Activated CD4-positive, CD25-positive, alpha-beta regulatory T cell treated with anti-CD3 and anti-CD28 coated beads, Interleukin-2, amount 50 U/mL, for 24 hours (primary cell): ENCODE measurements at places on chromosomes 11 and 22.

DNA sequence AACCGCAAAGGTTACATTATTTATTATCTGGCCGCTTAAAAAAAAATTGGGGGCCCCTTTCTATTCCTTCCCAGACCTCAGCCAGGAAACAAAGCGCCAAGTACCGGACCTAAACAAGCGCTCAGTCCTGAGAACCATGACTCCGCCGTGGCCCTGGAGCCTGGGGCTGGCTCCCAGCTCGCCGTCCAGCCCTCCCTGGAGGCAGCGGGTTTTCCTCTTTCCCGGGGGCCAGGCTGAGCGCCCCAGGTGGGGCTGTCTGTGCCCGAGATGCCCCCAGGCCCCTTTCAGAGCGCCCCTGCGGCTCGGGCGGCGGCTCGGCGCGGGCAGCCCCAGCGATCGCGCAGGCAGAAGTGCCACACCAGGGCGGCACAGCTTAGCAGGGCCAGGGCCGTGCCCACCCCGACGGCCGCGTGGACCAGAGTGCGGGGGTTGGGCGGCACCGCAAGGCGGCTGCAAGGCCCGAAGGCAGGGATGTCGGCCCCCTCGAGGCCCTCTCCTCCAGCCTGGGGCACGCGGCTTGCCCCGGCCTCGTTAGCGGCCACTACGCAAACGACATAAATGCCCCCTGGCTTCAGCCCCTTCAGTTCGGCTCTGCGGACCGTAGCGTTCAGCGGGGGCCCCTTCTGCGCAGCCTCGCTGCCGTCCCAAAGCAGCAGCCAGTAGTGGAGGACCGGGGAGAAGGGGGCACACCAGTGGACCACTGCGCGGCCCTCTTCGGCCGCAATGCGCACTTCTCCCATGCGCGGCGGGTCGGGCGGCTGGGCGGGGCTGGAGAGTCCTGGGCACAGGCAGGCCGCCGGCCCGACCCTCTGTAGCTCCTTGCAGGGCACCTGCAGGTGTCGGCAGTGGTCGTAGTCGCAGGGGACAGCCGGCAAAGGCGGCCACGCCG is 1.6 kb downstream of the LRRN4CL start:
- no peak for ATAC-seq

GRCh38 chr11:117457031-117457785 is 129.6 kb downstream of the CEP164 start:
- ATAC-seq: no peak

- ATAC-seq: no peak
Observed at GRCh38 chr11:115845872-115846271, 341.7 kb upstream of the CADM1 start.

GRCh38 chr22:26367402-26368245 is 61.4 kb upstream of the ASPHD2 start:
- peak; percentile 53 for ATAC-seq

- no peak for ATAC-seq
Observed at GRCh38 chr11:304915-305843, 2.4 kb upstream of the IFITM2 start.

DNA sequence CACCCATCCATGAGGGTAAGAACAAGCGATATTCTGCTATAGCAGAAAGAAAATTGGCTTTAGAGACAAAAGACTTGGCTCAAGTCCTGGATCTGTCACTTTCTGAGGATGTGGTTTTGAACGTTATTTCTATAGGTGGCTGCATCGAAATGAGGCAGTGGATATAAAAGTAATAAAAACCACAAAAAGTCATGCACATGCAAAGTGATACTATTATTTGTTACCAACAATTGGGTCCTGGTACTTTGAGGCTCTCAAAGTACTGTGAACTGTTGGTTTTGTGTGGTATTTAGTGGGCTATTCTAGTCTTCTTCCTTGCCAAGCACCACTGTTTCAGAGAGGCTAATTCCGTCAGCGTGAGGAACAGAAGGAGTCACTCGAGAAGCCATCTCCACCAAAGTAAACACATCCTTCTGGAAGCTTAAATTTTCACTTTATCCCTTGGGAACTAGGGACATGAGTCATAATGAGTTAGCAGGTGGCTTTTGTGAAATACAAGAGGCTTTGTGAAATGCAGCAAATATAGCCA is 13.1 kb downstream of the UBASH3B start:
- ATAC-seq: peak; percentile 70

DNA sequence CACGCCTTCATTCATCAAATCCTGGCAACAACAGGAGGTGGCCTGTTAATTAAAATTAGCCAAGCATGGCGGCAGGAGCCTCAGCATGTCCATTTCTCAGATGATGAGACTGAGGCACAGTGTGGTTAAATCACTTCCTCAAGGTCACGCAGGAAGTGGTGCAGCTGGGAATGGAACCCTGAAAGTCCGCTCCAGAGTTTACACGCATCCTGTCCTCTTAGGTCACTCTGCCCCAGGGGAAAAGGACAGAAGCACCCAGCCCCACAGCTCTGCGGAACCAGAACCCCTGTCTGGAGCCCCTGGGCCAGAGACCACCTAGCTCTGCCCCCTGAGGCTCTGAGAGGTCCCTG is 19.6 kb downstream of the RPL3 start:
- ATAC-seq: no peak

DNA sequence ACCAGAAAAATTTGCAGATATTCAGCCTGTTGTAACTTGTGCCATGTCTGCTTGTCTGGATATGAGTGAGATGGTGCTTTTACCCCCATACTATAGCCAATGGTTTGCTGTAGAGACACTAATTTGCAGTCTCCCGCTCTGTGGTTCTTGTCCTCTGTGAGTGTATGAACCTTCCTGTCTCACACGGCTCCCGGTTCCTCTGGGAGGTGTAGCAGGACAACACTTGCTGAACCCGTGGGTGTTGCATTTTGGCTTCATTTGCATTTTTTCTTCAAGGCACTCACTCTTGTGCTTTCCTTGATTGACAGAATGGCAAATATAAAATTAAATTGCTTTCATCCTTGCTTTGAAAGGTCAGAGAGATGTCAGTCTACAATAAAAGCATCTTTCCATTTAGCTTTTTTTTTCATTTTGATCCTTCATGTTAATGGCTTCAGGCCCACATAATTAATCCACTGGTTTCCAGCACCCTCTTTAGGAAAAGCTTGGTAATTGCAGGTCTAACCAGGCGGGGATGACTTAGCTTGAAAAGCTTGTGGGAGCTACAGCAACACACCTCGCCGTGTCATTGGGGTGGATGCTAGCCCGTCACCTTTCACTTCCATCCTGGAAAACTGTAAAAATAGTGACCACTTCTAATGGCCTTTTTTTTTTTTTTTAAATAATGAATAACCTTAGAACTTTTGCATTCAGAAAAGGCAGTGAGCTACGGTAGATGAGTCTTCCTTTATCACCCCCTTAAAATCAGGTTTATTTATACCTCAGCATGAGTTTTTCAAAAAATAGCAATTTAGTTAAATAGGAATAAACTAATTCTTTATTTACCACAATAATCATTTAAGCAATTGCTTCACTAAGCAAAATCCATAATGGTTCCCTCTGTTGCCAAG is 27.4 kb upstream of the ST14 start:
- peak; percentile 75 for ATAC-seq

DNA sequence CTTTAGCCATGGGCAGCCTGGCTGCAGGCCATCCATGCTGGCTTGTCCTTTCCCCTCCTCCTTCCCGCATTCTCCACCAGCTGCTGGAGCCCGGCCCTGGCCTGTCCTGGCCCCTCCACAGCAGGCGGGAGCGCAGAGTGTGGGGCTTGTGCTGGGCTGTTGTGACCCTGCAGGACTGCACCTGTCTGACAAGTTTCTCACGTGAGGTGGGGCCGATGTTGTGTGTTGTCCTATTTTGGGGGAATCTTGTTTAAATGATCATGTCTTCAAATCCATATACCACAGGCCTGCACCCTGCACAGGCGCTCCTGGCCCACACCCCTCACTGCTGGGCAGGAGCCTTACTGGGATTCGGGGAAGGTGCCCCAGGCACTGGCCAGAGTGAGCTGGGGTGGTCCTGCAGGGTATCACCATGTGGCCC is 30.4 kb downstream of the TBC1D22A start:
- no peak for ATAC-seq

GRCh38 chr11:122232985-122233384 is 117.0 kb upstream of the BLID start:
- no peak for ATAC-seq

DNA sequence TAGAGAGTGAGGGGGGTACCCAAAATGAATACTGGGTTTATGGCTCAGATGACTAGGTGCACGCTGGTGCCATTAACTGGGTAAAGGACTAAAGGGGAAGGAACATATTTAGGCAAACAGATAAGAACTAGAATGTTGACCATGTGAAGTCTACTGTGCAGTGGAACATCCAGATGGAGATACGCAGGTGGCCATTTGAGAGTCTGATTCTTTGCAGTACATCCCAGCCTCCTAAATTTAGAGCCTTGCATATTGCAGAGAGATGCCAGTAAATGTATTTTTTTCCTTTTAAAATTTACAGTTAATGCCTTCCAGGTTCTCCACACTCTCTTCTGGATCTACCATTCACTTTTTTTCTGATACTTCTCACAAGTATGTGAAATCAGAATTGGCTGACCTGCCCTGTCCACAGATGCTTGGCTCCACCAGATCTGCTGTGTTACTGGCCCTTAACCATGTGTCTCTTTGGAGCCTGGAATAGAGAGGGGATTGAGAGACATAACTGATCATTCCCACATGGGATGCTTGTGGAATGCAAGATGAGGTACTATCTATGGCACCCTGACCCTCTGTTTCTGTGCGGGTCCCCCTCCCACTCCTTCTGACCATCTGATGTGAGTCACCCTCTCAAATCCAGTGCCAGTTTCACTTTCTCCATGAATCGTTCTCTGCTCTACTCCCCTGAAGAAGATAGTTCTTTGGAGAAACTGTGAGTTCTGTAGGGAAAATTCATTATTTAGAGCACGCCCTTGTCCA is 77.0 kb upstream of the NCAM1 start:
- ATAC-seq: no peak

- ATAC-seq: no peak
Observed at GRCh38 chr11:43962383-43963278, 20.2 kb downstream of the C11orf96 start.

DNA sequence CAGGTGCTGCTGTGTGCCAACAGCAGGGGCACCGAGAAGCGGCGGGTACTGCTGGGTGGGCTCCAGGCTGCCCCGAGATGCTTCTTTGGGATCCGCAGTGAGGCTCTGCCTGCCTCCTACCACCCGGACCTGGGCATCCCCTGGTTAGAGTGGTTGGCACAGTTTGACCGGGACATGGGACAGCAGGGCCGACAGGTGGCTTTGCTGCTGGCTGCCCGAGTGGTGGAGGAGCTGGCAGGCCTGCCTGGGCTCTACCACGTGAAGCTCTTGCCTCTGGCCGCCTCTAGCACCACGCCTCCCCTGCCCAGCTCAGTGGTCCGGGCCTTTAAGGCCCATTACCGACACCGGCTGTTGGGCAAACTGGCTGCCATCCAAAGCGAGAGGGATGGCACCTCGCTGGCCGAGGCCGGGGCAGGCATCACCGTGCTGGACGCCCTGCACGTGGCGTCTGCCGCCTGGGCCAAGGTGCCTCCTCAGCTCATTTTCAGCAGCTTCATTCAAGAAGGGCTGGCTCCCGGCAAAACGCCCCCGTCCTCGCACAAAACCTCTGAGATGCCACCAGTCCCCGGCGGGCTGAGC is 1.9 kb downstream of the TIGD3 start:
- no peak for ATAC-seq

DNA sequence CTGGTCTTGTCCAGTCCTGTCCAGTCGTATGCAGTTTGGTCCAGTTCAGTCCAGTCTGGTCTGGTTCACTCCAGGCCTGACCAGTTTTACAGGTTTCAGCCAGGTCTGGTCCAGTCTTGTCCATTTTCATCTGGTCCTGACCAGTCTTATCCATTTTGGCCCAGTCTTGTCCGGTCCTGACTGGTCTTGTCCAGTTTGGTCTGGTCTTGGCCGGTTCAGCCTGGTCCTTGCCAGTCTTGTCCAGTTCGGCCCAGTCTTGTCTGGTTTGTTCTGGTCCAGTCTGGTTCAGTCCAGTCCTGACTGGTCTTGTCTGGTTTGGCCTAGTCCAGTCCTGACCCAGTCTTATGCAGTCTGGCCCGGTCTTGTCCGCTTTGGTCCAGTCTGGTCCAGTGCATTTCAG is 380.2 kb downstream of the OR4C45 start:
- ATAC-seq: no peak

- ATAC-seq: no peak
Observed at GRCh38 chr22:49166211-49166610, 661.5 kb downstream of the BRD1 start.

GRCh38 chr11:13762718-13763117 is 94.2 kb downstream of the FAR1 start:
- no peak for ATAC-seq

DNA sequence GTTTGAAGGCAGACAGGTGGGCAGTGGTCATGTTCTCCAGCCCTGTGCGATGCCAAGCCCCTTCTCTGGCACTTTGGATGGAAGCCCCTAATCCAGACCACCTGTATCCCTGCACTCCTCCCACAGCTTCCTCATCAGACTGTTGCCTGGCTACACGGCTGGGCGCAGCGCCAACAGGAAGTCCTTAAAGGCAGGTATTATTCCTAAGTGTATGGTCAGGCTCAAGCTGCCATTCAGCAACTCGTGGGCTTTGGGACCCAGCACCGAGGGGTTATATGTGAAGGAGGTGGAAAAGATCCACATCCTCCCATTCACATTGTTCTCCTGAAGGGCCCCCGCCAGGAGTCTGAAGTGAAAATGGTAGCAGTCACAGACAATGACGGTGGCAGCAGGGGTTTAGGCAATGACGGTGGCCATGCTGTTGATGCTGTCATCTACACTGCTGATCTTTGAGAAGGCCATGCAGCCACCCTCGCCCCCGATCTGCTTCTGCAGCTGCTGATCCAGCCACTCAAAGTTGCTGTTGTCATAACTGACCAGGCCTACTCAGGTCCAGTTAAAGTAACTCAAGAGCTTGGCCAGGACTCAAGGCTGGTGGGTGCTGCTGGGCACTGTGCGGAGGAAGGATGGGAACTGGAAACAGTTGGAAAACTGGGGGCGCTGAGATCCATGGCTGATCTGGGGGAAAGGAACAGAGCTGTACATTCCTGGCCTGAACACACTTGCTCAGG is 27.7 kb downstream of the OR6Q1 start:
- ATAC-seq: no peak

DNA sequence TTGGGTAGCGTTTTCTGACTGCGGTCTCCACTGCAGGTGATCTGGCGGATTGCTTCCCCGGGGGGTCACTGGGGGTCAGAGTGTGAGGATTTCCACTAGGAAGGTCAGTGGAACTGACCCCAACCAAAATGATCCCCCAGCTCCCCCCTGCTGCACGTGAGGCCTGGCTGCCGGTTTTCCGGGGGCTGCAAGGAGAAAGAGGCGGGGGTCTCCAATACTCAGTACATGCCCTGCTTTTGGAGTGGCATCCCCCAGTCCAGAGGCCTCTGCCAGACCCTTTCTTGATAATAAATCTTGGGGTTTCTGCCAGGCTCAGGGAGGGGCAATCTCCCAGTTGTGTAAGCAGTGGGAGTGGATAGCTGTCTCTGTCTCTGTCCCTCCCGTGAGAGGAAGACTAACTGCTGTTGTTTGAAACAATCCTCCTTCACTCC is 71.5 kb upstream of the RTL6 start:
- ATAC-seq: no peak

GRCh38 chr11:8807544-8808225 is 103.3 kb upstream of the AKIP1 start:
- ATAC-seq: no peak

DNA sequence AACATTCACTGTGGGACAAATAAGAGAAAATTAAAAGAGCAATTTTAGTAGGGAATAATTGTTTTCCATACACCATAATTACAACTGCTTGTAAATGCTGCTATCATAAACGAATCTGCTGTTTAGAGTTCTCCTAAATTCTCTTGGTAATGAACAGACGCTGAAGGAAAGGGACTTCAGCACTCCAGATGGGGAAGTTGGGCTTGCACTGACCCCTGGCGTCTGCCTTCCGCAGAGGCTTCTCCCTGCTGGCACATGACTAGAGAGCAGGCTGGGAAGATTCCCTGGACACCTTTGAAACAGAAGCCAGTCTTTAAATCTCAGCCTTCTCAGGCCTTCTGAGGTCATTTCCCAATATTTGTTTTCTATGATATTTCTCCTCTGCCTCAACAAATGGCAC is 84.1 kb downstream of the NXPE2 start:
- ATAC-seq: no peak
